ENCODE measurements at places on chromosomes 3 and 15. TPM values are rescaled to one million over a fixed set of nuclear protein-coding genes. Genes with fewer than 3 reads are reported as not detected.

TNIK gene
- 17.2 TPM for total RNA-seq

- DNase-seq = no peak
These were observed 14.6 kb downstream of the UBAP1L start for GRCh38 chr15:65100442-65100841.

NPAP1 gene
- total RNA-seq = not detected

DNA sequence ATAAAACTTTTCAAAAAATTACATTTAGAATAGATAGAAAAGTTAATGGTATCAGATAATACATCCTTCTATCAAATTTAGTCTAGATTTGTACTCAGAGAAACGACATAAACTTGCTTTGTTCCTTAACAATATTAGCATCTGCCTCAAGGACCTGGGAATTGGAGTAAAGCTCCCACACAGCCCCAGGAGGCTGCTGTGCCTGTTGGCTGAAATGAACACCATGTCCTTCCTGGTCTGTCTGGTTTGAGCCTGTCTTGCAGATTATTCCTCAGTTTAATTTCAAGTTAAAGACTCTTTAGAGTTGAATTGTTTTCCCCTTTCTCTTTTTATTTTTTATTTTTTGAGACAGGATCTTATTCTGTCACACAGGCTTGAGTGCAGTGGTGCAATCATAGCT lies 19.4 kb downstream of the GNB5 start:
- no peak for DNase-seq

GRCh38 chr15:90184119-90184785 lies 16.9 kb upstream of the SEMA4B start:
- DNase-seq = peak; percentile 8

GRCh38 chr3:126468028-126468891 lies 7.4 kb downstream of the ZXDC start:
- DNase-seq = no peak

DNA sequence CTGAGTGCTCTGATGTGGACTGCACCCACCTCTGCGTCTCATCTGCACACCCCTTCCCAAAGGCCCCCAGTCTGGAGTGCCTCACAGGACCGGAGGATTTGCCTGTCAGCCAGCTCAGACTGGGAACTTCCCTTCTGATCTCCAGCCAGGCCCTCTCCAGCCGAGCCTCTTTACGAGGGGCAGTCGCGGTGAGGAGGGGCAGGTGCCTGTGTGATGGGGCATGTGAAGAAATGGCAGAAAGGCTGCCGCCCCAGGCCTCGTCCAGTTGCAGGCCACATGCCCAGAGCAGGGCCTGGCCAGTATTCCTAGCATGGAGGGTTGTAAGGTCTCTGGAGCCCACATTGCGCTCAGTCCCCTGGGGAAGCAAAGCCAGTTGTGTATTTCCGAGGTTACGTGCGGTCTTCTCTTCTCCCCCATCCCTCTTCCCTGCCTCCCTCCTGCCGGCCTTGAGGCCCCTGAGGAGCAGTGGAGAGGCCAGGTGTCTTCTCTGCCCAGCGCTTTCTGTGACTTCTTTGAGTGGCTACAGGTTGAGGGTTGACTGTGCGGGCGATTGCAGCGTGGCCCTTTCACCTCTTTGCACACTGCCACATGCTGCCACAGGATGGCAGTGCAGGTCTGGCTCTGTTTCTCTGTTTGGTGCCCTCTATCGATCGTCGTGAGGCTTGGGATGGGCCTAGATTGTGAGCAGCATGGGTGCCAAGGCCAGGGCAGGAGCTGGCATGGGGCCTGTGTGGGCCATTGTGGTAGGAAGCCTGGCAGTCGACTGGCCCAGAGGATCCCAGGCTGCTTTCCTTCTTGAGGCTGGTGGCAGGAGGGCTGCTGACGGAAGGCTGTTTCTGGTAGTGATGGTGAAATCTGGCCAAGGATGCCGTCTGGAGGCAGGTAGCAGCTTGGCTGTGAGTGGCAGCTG lies 5.3 kb downstream of the CLK3 start:
- peak; percentile 68 for DNase-seq

- DNase-seq = no peak
These were observed 412.8 kb upstream of the WNT5A start for GRCh38 chr3:55899887-55900286.

- no peak for DNase-seq
These were observed 43.9 kb downstream of the GABRA5 start for GRCh38 chr15:26910715-26911114.

- DNase-seq = no peak
These were observed 45.9 kb downstream of the HES1 start for GRCh38 chr3:194181612-194182529.

CCR9 gene
- not detected for total RNA-seq

- DNase-seq = no peak
These were observed 92.8 kb downstream of the TBL1XR1 start for GRCh38 chr3:177104299-177104992.

ATP13A4 gene
- total RNA-seq = not detected

DNA sequence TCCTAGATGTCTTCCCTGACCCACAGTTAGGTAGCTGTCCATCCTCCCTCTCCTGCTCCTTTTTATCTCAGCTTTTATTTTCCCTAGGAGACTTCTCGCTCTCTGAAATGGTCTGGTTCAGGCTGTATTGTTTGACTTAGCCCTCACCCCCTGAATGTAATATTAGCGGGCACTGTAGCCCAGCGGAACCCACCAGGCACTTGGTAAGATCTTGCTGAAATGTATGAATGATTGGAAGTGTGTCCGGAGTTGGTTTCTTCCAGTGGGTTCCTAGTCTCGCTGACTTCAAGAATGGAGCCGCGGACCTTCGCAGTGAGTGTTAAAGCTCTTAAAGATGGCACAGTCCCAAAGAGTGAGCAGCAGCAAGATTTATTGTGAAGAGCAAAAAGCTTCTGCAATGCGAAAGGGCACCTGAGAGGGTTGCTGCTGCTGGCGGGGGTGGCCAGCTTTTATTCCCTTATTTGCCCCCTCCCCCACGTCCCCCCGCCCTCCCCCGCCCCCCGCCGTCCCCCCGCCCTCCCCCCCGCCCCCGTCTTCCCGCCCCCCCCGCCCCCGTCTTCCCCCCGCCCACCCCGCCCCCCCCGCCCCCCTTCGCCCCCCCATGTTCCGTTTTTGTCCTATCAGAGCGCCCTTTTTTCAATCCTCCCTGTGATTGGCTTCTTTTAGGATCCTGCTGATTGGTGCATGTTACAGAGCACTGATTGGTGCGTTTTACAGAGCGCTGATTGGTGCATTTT lies 694 bp upstream of the EEFSEC start:
- peak; percentile 78 for DNase-seq

ARHGEF26 gene
- 0.05 TPM for total RNA-seq

- no peak for DNase-seq
These were observed 21.6 kb upstream of the RASA2 start for GRCh38 chr3:141465221-141465620.

DNA sequence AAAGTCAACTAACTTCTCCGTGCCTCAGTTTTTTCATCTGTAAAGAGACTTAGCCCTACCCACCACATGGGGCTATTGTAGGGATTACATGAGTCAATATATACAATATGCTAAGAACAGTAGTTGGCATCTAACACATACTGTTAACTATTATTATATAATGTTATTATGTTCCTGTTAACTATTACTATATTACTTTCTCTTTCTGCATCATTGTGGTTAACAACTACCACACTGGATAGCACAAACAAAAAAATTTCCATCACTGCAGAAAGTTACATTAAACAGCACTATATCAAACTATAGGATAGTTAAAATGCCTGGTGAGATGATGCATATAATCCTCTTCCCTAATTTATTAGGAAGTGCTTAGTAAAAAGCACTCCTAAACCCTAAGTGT lies 23.7 kb downstream of the STAG1 start:
- no peak for DNase-seq

DNA sequence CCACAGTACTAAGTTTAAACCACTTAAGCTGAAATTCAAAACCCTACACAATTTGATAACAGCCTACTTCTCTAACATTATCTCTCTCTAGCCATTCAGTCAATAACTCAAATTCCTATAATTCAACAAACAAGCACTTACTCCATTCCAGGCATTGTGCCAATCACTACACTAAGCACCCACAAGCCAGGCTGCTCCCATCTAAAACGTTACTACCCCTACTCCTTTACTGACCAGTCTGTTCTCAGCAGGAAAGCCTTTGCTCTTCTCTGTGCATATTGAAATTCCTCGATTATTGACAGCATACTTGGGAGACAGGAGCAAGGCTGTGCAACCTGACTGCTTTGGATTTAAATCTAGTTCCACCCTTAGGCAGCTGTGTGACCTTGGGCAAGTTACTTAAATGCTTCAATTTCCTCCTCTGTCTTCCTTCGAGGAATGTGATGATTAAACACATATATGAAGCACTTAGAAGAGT lies 177.2 kb upstream of the THBS1 start:
- DNase-seq = peak; percentile 44

Data from HFFc6 (cell line).